Neural crest cell (in vitro differentiated cells): ENCODE measurements at places on chromosomes 3 and 15.

- DNase-seq = no peak
Observed at GRCh38 chr3:170421111-170421641, 2.5 kb downstream of the CLDN11 start.

DNA sequence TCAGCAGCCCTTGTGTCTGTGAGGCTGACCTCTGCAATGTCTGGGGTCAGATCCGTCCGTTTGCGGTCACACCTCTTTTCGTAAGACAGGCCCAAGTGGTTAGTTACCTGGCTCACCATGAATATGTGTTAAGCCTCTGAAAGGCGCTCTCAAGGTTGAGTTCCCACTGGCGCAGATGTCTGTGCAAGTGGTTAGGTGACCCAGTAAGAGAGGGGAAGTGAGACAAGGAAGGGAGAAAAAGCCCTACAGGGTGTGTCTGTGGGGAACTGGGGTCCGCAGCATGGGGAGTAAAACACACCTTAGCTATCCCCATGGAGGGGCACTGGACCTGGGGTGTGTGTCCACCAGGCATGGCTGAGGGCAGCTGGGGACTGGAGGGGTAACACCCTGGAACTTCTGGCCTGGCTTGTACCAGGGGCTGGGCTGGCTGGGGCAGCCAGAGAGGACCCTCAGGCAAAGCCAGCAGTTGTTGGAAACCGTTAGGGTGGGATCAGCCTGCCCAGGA, 391.6 kb upstream of the PROK2 start:
- DNase-seq = no peak

DNA sequence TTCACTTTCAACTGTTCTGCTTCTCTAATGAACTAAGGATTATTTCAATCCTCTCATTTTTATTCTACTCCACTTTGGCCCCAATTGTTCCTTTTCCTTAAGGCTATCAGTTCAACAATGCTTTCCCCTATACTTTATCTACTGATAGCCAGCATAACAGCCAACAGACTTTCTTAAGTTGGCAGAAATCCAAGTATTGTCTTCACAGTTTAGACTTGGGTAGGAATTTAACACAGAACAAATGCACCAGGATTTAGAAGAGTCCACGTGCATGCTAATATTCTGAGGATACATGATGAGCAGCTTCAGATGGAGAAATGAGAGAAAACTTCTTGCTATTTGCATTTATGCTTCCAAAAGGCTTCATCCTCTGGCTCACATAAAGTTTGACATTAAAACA, 54.8 kb downstream of the FBN1 start:
- no peak for DNase-seq

DNA sequence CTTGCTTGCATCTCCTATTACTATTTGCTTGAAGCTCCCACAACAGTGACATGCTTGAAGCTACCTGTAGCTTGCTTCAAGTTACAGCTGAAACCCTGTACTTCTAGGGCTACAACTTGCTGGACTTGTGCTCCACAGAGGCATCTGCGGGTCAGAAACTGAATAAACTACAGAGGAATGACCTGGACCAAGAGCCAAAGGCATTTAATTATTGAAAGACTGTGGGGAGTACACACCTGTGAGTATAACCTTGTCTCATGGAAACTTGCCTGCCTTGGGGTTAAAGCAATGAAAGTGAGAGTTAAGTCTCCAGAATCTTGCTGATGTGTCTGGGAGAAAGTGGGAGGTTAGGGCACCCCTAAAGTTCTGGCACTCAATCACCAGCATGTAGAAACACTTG, 69.8 kb downstream of the UMPS start:
- no peak for DNase-seq

- DNase-seq = no peak
Observed at GRCh38 chr3:129182390-129183185, 1.1 kb downstream of the CNBP start.

DNA sequence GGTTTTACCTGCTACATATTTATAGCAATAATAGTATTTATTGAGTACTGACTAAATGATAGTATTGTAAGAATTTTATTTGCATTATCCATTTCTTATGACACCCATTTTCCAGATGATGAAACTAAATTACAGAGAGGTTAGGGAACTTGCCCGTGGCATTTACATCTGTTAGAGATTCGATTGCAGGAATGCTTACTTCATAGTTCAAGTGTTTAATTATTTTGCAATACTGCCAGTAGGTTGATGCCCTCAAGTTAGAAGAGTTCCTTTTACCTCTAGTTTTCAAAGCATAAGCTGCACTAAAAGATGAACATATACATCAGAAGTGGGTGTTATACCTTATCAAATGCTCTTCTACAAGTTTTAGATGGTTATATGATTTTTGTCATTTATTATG, 362.8 kb upstream of the RGMA start:
- DNase-seq = no peak
